Breast epithelium (tissue), 4 donors: ENCODE measurements at places on chromosomes 6 and 20. TPM values are rescaled to one million over a fixed set of nuclear protein-coding genes. Genes with fewer than 3 reads are reported as not detected.

Gene GHRH
- not detected for total RNA-seq

Gene CNKSR3
- total RNA-seq, result 5.2 TPM

Gene BMP5
- 0.96 TPM for total RNA-seq

Gene METTL24
- total RNA-seq, result 0.96 TPM

Gene VWA7
- not detected for total RNA-seq

Gene NT5E
- total RNA-seq, result 26.5 TPM

Gene RCAN2
- 14.9 TPM for total RNA-seq

Gene IRAK1BP1
- 10.0 TPM for total RNA-seq

Gene ZC2HC1B
- not detected for total RNA-seq

Gene FBXO30
- 8.2 TPM for total RNA-seq

Gene GZF1
- 19.9 TPM for total RNA-seq

Gene SNAP25
- total RNA-seq, result 1.6 TPM

Gene ARFRP1
- 32.3 TPM for total RNA-seq

Gene PLCB1
- total RNA-seq, result 12.2 TPM

Gene FOXS1
- total RNA-seq, result not detected

Gene ADTRP
- 2.6 TPM for total RNA-seq

Gene TPD52L1
- 27.2 TPM for total RNA-seq

Gene ECT2L
- 0.16 TPM for total RNA-seq

Gene CST4
- total RNA-seq, result not detected

Gene RBPJL
- not detected for total RNA-seq

Gene SRMS
- total RNA-seq, result 0.59 TPM

Gene BPIFB4
- total RNA-seq, result not detected

Gene ZNF341
- 1.8 TPM for total RNA-seq

Gene CHRNA4
- not detected for total RNA-seq

Gene PBOV1
- not detected for total RNA-seq

Gene TRIM40
- total RNA-seq, result not detected

Gene BANF2
- not detected for total RNA-seq

Gene PI3
- not detected for total RNA-seq

Gene NUS1
- total RNA-seq, result 22.9 TPM

Gene AMD1
- total RNA-seq, result 74.8 TPM

Gene APMAP
- total RNA-seq, result 101 TPM

Gene ARFGEF3
- total RNA-seq, result 28.1 TPM

Gene FAM184A
- 7.0 TPM for total RNA-seq

Gene SLC22A16
- total RNA-seq, result 2.9 TPM

Gene TUBB2B
- 4.2 TPM for total RNA-seq

Gene PAK5
- total RNA-seq, result 0.66 TPM

Gene RAET1E
- not detected for total RNA-seq

Gene BHLHE23
- total RNA-seq, result not detected

Gene MYLK2
- total RNA-seq, result not detected

Gene GATA5
- not detected for total RNA-seq

Gene E2F1
- 0.33 TPM for total RNA-seq

Gene SLC17A2
- total RNA-seq, result not detected

Gene DPPA5
- total RNA-seq, result not detected

Gene TFAP2D
- total RNA-seq, result not detected

Gene PLA2G7
- 7.2 TPM for total RNA-seq

Gene SAMD5
- total RNA-seq, result 0.80 TPM

Gene SIGLEC1
- 6.9 TPM for total RNA-seq

Gene GUCA1A
- not detected for total RNA-seq

Gene TXLNB
- total RNA-seq, result 2.9 TPM

Gene CLPSL2
- not detected for total RNA-seq

Gene CST2
- not detected for total RNA-seq

Gene TMEM200A
- 4.6 TPM for total RNA-seq

Gene ZSCAN23
- 1.1 TPM for total RNA-seq

Gene LY6G6F
- total RNA-seq, result not detected

Gene RPRD1B
- total RNA-seq, result 21.4 TPM

Gene DTD1
- 34.6 TPM for total RNA-seq

Gene SLC35D3
- total RNA-seq, result not detected

Gene SLC22A1
- total RNA-seq, result 3.2 TPM

Gene FRK
- total RNA-seq, result 0.64 TPM
